Psoas muscle (tissue), 8 donors: ENCODE measurements at places on chromosomes 1 and 21.
A peak's percentile ranks its signal among the peaks of the same experiment; 100 is the strongest.

- DNase-seq: no peak
Observed at GRCh38 chr21:27831177-27831576, 864.3 kb upstream of the ADAMTS5 start.

- DNase-seq: no peak
Observed at GRCh38 chr1:202207292-202207691, 13.7 kb downstream of the LGR6 start.

GRCh38 chr1:201754353-201754752 lies 74.6 kb upstream of the IPO9 start:
- no peak for DNase-seq

- DNase-seq: peak; percentile 52
Observed at GRCh38 chr1:9388335-9389180, 95.9 kb downstream of the SPSB1 start.
